ENCODE measurements at places on chromosomes 2 and 18.
A peak's percentile ranks its signal among the peaks of the same experiment; 100 is the strongest.

GRCh38 chr18:37452015-37452414, 113.6 kb downstream of the CELF4 start:
- no peak for DNase-seq

DNA sequence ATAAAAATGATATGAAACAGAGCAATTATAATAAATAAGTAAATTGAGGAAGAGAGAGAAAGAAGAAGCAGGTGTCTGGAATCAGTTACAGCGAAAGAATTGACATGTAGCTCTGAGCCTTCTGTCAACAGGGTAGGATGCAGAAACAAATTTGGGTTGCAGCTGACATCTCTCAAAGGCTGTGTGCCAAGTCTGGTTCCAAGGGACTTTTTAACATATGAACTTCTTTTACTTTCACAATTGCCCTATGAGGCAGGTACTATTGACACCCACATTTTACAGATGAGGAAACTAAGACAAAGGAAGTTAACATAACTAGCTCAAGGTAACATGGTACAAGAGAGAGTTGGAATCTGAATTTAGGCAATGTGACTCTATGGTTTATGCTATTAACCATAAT, 260.0 kb downstream of the ASXL3 start:
- no peak for DNase-seq

GRCh38 chr18:25639596-25639995, 287.6 kb upstream of the ZNF521 start:
- DNase-seq = no peak

- no peak for DNase-seq
These were observed 340.3 kb downstream of the PLCL1 start for GRCh38 chr2:198144660-198145059.

- no peak for DNase-seq
These were observed 6.8 kb downstream of the PKP4 start for GRCh38 chr2:158463496-158464095.

DNA sequence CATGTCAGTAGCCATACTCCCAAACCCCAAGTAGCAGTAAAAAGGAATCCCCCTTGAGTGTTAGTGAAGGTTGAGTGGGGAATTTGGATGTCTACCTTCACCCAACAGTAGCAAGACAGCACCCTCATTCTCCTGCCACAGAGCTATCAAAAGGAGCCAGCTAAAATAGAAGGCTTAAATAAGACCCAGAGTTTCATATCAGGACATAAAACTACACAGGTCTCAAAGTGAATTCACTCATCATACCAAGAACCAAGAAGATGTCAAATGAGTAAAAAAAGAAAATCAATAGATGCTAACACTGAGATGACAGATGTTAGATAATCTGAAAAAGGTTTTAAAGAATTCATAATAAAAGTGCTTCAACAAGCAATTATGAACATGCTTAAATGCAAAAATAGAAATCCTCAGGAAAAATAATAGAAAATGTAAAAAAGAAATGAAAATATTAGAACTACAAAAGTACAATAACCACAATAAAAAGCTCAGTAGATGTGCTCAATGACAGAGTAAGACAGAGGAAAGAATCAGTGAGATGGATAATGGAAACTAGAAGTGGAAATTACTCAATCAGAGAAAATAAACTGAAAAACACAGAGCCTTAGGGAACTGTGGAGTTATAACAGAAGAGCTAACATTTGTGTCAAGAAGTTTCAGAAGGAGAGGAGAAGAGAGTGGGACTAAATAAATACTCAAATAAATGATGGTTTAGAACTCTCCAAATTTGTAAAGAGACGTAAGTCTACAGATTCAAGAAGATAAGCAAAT, 90.5 kb downstream of the EDAR start:
- DNase-seq = no peak

GRCh38 chr2:102433973-102434654, 11.2 kb downstream of the IL18RAP start:
- no peak for DNase-seq

DNA sequence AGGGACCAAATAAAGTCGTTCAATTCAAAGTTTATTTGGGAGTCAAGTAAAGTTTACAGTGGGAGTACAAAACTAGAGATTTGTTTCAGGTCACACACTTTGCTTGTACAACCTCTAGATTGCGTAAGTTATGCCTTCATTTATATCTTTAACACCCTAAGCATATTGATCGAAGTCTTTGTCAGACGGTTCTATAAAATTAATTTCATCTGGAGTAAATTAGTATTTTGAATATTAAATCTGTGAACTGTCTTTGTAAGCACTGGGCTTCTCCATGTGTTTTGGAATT, 119.7 kb downstream of the ACAA2 start:
- no peak for DNase-seq

DNA sequence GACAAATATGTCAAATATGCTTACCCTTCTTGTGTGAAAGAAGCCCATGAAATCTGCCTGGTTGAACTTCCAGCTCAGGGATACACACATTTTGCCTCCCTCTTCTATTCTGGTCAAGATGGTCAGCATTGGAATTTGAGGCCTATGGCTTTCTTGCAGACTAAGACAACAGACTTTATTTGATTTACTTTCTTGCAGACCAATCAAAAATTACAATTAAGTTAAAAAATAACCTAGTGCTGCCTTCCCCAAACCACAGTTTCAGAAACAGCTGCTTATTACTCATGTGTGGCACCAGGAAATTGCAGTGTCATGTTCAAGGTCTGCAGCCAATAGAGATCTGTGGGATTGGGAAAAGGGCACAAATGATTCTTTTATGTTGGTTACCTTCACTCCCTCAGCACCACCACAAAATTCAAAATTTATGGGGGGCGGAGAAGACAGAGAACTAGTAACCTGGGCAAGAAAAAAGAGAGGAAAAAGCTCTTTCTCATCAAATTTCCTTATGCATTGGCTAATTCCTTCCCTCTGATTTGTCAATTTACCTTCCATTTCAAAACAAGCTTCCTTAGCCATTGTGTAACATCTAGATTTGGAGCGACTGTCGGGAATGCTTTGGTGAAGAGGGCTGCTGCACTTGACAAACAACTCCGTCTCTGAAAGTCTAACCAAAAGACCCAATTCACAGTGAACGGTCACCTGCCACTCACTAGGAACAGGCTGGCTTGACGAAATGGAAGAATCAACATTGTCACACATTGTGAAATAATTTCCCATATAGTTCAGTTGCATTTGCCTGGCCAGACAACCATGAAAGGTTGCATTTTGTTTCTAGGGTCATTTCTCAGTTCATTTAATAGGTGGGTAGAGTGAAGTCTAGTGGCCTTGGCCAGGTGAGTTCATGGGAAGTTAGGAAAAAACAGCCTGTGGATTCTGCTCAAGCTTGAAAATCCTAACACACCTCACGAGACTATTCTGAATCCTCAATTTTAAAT, 100.4 kb upstream of the FZD5 start:
- peak; percentile 67 for DNase-seq

GRCh38 chr2:92072461-92073035, 2798.7 kb upstream of the TEKT4 start:
- DNase-seq = no peak

DNA sequence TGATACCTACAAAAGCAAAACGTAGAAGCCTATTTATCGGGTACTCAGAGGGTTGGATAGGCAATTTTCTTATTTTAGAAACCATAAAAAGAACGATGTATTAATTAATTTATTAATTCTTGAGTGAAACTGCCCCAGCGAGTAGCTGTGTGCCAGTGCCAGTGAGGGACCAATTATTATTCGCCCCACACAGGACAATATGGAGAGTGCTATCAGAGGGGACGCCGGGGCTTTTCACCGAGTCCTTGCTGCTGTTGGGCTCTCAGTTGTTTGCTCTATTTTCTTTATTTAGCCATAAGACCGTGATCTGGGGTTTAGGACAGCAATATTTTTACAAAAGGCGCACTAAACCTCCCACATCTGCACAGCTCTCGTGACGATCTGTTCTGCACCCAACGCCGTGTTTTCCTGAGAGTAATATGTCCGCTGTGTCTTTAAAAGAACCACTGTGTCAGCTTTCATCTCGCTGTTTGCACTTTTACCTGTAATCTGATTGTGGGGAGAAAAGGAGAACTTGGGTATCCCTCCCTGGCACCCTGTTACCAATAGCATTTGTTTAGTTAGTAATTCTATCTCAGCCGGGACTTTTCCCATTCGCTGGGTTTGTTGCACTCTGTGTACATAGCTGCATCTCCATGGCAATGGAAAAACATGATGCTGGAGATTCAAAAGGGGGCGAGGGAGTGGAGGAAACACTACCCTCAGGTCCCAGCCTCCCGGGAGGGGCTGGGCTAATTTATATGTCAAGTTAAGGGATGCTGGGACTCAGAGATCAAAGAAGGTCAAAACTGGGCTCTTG, 30.1 kb upstream of the ZNF516 start:
- peak; percentile 7 for DNase-seq

DNA sequence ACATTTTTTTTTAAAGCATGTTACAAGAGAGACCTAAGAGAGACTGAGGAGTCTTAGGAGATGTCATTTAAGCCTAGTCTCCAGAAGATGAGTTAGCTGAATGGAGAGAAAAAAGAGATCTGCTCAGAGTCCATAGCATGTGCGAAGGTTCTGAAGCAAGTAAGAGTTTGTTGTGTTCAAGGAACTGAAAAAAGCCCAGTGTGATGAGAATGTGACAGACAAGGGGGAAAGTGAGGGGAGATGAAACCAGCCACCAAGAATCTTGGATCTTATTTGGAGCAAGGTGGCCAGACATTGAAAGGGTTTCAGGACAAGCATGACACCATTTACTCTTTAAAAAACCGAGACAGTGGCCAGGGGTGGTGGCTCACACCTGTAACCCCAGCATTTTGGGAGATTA, 5.2 kb upstream of the MOB1A start:
- DNase-seq = no peak

DNA sequence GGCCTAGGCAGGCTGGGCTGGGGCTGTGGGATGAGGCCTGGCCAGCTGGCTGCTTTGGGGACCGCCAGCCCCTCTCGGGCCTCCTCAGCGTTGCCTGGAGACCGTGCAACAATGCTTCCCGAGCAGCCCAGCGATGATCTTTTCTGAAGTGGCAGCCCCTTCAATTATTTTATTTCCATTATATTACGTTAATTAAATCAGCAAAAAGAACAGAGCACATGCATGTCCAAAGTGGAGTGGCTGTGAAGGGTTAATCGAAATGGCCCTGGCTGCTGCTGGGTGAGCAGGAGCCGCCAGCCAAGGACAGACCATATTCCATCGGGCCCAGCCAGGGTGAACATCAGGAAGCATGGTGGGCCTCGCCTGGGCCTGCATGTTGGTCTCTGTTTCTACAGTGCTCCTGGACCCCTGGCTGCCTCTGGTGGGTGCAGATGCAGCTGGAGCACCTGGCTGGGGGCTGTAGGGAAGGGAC, 245.5 kb downstream of the MYCN start:
- DNase-seq = no peak

GRCh38 chr2:63772061-63772460, 69.6 kb upstream of the UGP2 start:
- DNase-seq = no peak

- no peak for DNase-seq
These were observed 69.4 kb downstream of the AGAP1 start for GRCh38 chr2:235563056-235563910.

DNA sequence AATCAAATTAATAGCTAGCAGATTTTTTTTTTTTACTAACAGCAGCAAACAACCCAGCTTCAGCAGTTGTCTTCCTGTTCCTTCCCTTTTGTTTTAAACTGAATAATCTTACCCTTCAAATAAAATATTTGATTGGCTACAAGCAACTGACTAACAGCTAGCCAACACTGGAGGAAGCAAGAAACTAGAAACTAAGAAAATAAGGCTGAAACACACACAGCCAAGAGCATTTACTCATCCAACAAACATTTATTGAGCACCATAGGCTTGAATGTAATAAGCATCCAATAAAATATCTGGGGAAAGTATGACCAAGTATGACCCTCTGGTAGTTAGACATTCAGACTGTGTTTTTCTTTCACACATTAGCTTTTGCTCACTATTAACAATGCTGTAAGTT, 189.2 kb downstream of the CD226 start:
- DNase-seq = no peak

- DNase-seq = peak; percentile 54
These were observed 214.1 kb upstream of the COPS8 start for GRCh38 chr2:236871500-236872001.

- DNase-seq = no peak
These were observed 237.6 kb downstream of the TFCP2L1 start for GRCh38 chr2:121047383-121047782.

- no peak for DNase-seq
These were observed 1156.3 kb upstream of the CRIM1 start for GRCh38 chr2:35199298-35199697.

- no peak for DNase-seq
These were observed 113.6 kb upstream of the ARHGAP15 start for GRCh38 chr2:143015656-143016055.

DNA sequence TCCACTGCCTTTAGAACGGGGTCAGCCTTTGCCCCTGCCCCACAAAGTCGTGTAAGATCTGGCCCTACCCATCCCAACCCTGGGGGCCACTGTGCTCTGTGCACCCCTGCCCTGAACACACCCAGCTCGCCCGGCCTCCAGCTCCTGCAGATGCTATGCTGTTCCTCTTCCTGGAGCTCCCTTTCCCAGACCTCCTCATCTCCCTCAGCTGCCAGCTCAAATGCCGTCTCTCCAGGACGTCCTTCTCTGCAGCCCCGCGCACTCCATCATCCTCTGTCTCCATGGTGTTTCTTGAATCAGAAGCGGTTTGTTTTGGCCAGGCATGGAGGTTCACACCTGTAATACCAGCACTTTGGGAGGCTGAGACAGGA, 94.1 kb downstream of the SH3BP4 start:
- no peak for DNase-seq

GRCh38 chr2:15275346-15275745, 285.8 kb downstream of the NBAS start:
- no peak for DNase-seq

GRCh38 chr2:121699421-121700333, 37.0 kb downstream of the NIFK start:
- peak; percentile 85 for DNase-seq

DNA sequence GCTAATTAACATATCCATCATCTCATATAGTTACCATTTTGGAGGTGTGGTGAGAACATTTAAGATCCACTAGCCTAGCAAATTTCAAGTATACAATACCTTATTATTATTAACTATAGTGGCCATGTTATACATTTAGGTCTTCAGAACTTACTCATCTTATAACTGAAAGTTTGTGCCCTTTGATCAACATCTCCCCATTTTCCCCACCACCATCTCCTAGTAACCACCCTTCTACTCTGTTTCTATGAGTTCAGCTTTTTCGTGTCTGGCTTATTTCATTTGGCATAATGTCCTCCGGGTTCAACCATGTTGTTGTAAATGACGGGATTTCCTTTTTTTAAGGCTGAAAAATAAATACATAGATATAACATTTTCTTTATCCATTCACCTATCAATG, 15.9 kb downstream of the NEURL3 start:
- no peak for DNase-seq
